ENCODE measurements at places on chromosomes 7 and 10. TPM values are rescaled to one million over a fixed set of nuclear protein-coding genes. Genes with fewer than 3 reads are reported as not detected.

The WNT2 gene
- 0.45 TPM for total RNA-seq

The C10orf67 gene
- not detected for total RNA-seq

The SYT15B gene
- total RNA-seq: 15.9 TPM

DNA sequence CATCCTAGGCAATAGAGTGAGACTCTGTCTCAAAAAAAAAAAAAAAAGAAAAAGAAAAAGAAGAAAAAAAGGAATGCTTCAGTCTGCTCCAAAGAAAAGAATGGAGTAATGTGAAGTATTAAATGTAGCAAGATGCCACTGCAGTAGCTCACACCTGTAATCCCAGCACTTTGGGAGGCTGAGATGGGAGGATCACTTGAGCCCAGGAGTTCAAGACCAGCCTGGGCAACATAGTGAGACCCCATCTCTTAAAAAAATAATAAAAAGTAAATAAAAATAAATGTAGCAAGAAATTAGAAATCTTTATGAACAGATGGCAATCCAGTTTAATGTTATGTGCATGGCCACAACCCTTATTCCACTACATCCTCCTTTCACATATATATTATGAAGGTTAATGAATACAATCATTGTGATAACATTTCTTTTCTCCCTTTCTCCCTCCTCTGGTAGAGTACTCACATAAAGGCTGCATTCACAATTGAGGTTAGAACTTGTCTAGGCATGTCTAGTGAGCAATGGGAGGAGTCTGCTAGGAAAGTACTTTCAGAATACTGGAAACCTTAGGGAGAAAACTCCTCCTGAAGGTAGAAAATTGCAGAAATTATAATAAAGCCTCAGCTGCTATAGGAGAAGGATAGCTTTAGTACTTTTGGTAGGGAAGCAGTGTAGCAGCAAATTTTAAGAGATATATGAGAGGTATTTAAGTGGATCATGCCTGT lies 20.4 kb downstream of the KLLN start:
- DNase-seq: no peak

DNA sequence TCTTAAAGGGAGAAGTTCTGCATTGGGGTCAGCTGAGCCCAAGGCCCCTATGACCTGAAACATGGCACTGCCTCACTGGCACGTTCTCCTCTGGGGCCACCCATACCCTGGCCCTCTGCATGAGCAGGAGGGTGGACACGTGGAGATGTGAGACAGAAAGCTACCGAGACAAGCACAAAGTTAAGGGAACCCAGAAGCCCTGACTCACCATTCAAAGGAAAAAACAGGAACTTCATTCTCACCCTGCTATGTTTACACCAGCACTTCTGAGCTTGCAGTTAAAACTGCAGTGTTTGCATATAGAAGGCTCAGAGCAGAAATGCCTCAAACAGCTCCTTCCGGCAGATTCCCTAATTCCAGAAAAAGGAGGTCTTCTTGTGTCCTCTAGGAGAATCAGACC lies 41.7 kb downstream of the DENND11 start:
- peak; percentile 71 for DNase-seq
